Mesothelial cell of epicardium (in vitro differentiated cells): ENCODE measurements at places on chromosomes 1 and 21. TPM values are rescaled to one million over a fixed set of nuclear protein-coding genes. Genes with fewer than 3 reads are reported as not detected.

The NT5C1A gene
- 0.34 TPM in 1 of 3 replicates, not detected in the others for total RNA-seq

The OR2L8 gene
- total RNA-seq: not detected in 3 replicates

The MYOC gene
- total RNA-seq: 0.13 to 0.34 TPM (median 0.29 TPM) in 3 replicates

GRCh38 chr1:167452483-167452882 is 65.8 kb downstream of the CD247 start:
- DNase-seq: no peak

- no peak for DNase-seq
Observed at GRCh38 chr1:168469690-168470089, 74.1 kb downstream of the XCL2 start.

DNA sequence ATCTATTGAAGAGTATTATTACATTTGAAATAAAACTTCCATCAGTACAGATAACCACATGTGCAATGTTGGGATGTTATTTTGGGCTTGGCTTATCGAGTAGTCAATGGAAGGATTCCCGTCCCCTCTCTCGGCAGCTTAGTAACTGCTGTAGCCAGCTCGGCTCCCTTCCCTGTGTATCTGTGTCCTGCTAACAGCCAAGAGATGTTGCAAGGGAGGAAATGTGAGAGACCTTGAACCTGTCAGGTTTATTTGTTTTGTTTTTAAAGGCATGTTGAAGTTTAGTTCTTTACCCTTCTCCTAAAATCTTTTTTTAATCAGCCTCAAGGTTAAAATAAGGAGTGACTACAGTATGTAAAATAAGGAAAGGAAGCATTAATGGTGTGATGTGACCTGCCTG is 13.6 kb upstream of the TARS2 start:
- no peak for DNase-seq
